Esophagus muscularis mucosa (tissue), 4 donors: ENCODE measurements at places on chromosomes 3 and 15. TPM values are rescaled to one million over a fixed set of nuclear protein-coding genes. Genes with fewer than 3 reads are reported as not detected.

Gene ITGB5
- 114 TPM for total RNA-seq

DNA sequence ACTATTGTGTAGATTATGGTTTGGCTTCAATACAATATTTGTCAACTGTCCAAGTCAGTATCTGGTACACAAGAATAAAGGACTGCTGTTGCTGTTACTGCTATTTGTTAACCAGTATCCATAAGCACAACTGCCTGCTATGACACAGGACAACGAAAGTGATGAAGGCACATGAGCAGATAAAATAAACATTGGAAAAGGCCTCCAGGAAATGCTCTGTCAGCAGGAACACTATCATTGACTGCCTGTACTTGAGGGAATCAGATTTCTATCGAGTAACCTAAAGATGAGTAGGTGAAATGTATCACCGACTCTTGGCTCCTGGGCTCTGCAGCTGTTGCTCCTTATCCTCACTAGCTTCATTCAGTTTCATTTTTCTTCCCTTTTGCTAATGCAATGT, 56.5 kb downstream of the FMN1 start:
- no peak overlapping the region for H3K27ac ChIP-seq
- H3K4me1 ChIP-seq = peaks cover 9% of the 10 kb centered on the region
- H3K27me3 ChIP-seq = no peaks in the 10 kb centered on the region
- no peaks in the 10 kb centered on the region for H3K36me3 ChIP-seq
- H3K4me3 ChIP-seq = no peak overlapping the region

DNA sequence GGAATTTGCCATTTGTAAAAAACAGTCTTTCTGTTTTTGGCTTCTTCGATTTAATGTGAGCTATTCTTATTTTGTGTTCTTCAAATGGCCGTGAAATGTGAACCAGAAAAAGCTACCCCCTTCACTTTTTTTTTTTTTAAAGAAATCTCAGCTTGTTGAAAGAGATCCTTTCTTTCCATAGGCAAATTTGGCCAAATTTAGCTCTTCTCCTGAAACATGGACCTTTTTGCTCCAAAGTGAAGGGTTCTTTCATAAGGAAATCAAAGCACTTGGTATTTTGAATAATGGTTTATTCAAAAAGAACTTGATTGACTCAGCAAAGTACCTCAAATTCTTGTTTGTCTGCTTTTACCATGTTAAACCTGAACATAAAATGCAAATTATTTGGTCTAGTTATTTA, 10.1 kb downstream of the RCN2 start:
- peaks cover 34% of the 10 kb centered on the region for H3K36me3 ChIP-seq
- H3K4me3 ChIP-seq = no peak overlapping the region
- H3K27me3 ChIP-seq = no peaks in the 10 kb centered on the region
- DNase-seq = no peak
- no peak overlapping the region for H3K27ac ChIP-seq
- H3K4me1 ChIP-seq = peaks cover 19% of the 10 kb centered on the region

Gene DOCK3
- 10.6 TPM for total RNA-seq

GRCh38 chr15:69668039-69668705, 215.6 kb downstream of the RPLP1 start:
- H3K36me3 ChIP-seq = no peaks in the 10 kb centered on the region
- H3K27me3 ChIP-seq = no peaks in the 10 kb centered on the region
- H3K27ac ChIP-seq = no peak overlapping the region
- DNase-seq = no peak
- H3K4me1 ChIP-seq = peaks cover 20% of the 10 kb centered on the region

- H3K27ac ChIP-seq = no peak overlapping the region
- no peaks in the 10 kb centered on the region for H3K4me1 ChIP-seq
- no peak overlapping the region for H3K4me3 ChIP-seq
These were observed 114.6 kb upstream of the TSC22D2 start for GRCh38 chr3:150293401-150294001.

- H3K4me3 ChIP-seq = no peak overlapping the region
- no peak for DNase-seq
- no peaks in the 10 kb centered on the region for H3K4me1 ChIP-seq
- no peak overlapping the region for H3K27ac ChIP-seq
- no peaks in the 10 kb centered on the region for H3K27me3 ChIP-seq
These were observed 67.5 kb upstream of the CACNA1D start for GRCh38 chr3:53426918-53427317.

DNA sequence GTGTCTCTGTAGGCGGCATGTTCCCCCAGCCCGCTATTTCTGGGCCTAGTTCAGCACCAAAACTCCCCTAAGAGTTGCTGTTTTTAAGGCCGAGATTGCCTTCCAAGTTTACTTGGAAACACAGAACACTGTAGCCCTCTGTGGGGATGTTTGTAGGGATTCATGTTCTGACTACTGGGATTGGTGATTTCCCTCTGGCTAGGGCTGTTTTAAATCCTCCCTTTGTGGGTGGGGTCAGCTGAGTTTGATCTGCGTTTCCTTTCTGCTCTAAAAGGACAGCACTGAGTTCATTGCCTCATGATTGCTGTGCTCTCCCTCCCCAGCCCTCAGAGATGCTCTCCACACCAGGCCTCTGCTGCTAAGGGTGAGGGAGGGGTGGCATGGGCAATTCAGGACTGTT, 640.6 kb upstream of the DPPA4 start:
- no peak overlapping the region for H3K27ac ChIP-seq
- no peaks in the 10 kb centered on the region for H3K36me3 ChIP-seq
- no peaks in the 10 kb centered on the region for H3K4me1 ChIP-seq
- no peak overlapping the region for H3K4me3 ChIP-seq
- no peaks in the 10 kb centered on the region for H3K27me3 ChIP-seq
- no peak for DNase-seq

Gene PRRT3
- total RNA-seq = 2.3 TPM

Gene SNX22
- total RNA-seq = not detected

Gene HTR3E
- total RNA-seq = not detected

Gene SYNM
- 2,515 TPM for total RNA-seq

GRCh38 chr3:32759342-32759741, 58.5 kb upstream of the TRIM71 start:
- no peak for DNase-seq
- no peaks in the 10 kb centered on the region for H3K4me1 ChIP-seq
- H3K27ac ChIP-seq = no peak overlapping the region
- H3K4me3 ChIP-seq = no peak overlapping the region
- H3K27me3 ChIP-seq = no peaks in the 10 kb centered on the region

- H3K4me1 ChIP-seq = peaks cover 38% of the 10 kb centered on the region
- DNase-seq = no peak
- H3K4me3 ChIP-seq = no peak overlapping the region
- no peaks in the 10 kb centered on the region for H3K27me3 ChIP-seq
- H3K36me3 ChIP-seq = no peaks in the 10 kb centered on the region
These were observed 72.3 kb downstream of the PIAS1 start for GRCh38 chr15:68126396-68126795.

DNA sequence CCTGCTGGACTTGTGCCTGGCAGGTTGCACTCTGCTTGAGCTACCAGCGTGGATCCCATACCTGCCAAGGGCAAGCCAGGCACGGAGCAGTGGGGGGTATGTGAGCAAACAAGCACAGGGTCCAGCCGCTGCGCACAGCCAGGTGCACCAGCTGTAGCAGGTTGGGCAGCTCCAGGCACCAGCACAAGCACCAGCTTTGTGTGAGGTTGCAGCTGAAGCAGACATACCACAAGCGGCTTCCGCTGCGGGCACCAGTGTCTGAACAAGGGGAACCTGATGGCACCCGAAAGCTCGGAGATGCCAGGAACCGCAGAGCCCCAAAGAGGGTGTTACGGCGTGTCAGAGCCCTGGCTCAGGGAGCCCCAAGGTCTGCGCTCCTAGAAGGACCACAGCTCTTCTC, 472.7 kb upstream of the ARL6 start:
- no peak overlapping the region for H3K4me3 ChIP-seq
- no peaks in the 10 kb centered on the region for H3K27me3 ChIP-seq
- no peaks in the 10 kb centered on the region for H3K36me3 ChIP-seq
- H3K27ac ChIP-seq = no peak overlapping the region
- DNase-seq = no peak

Gene KLHL40
- total RNA-seq = not detected

Gene SYNPR
- total RNA-seq = 0.58 TPM

- no peaks in the 10 kb centered on the region for H3K36me3 ChIP-seq
- peaks cover 27% of the 10 kb centered on the region for H3K4me1 ChIP-seq
- no peak overlapping the region for H3K4me3 ChIP-seq
- H3K27me3 ChIP-seq = no peaks in the 10 kb centered on the region
These were observed 116.7 kb downstream of the ARRDC4 start for GRCh38 chr15:98077186-98077585.

Gene FRG2C
- total RNA-seq = not detected

GRCh38 chr3:106534206-106534605, 665.4 kb upstream of the CBLB start:
- no peak for DNase-seq
- H3K27ac ChIP-seq = no peak overlapping the region
- no peaks in the 10 kb centered on the region for H3K27me3 ChIP-seq
- H3K4me1 ChIP-seq = no peaks in the 10 kb centered on the region
- H3K4me3 ChIP-seq = no peak overlapping the region
- no peaks in the 10 kb centered on the region for H3K36me3 ChIP-seq

Gene C3orf22
- total RNA-seq = not detected
